ENCODE measurements at places on chromosomes 2 and 18.

- DNase-seq = no peak
Observed at GRCh38 chr2:239208465-239209180, 192.2 kb downstream of the HDAC4 start.

GRCh38 chr2:9815076-9815475 is 28.2 kb upstream of the TAF1B start:
- no peak for DNase-seq

- no peak for DNase-seq
Observed at GRCh38 chr2:236664136-236664535, 94.5 kb downstream of the ACKR3 start.

GRCh38 chr2:156739301-156739700 is 303.1 kb downstream of the GPD2 start:
- DNase-seq = no peak

- DNase-seq = no peak
Observed at GRCh38 chr2:99695944-99696253, 206.1 kb upstream of the REV1 start.

DNA sequence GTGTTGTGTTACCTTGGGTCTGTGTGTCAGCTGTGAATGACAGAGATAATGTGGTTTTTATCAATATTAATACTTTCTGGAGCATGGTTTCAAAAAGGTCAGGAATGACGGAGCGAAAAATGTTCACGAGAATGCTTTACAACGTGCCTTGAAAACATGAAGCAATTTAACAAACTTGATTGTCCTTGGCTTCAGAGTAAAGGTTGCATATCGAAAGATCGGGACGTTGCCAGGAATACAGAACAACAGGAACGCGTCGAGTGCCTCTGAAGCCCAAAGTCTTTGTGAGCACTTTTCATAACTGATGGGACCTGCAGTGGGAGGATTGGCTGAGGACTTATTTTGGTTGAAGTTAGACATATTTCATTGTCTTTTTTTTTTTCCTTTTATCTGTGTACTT is 206.1 kb downstream of the ZNF407 start:
- no peak for DNase-seq

GRCh38 chr2:159832026-159832425 is 34.0 kb upstream of the CD302 start:
- no peak for DNase-seq

GRCh38 chr2:25744055-25744454 is 70.7 kb upstream of the DTNB start:
- no peak for DNase-seq
